Keratinocyte (primary cell): ENCODE measurements at places on chromosomes 4 and X.
A peak's percentile ranks its signal among the peaks of the same experiment; 100 is the strongest.

- no peak for DNase-seq
Observed at GRCh38 chr4:182788201-182788600, 129.0 kb downstream of the DCTD start.

- no peak for DNase-seq
Observed at GRCh38 chr4:154024097-154024694, 235.3 kb upstream of the SFRP2 start.

DNA sequence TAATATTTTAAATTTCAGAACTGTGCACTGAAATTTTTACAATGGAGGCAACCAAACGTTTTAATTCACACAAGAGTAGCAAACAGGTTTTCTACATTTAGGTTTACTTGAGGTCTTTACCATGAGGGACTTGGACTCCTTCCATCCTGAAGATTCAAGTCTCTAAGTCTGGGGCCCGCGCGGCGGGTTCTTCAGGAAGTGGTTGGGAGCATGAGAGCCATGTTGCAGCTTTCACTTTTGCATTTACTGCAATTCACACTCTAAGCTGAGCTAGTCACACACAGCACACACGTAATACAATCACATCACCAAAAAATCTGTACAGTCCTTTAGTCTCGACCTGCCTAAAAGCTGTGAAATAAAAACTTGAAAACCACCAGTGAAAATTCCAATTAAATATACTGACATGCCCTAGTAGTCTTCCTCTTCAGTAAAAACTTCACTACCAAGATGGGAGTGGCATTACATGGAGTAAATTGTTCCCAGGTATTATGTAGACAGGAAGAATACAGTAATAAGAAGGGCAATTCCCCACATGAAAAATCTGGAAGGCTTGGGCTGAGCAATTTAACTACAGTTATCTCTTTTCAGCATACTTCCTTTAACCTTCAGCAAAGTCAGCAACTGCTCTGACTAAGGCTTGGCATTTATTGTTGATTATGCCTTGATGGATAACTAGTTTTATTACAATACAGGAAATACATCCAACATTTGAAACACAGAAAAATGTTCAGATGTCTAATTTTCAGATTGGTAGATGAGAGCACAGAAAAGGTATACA, 571.1 kb upstream of the DIPK2B start:
- no peak for DNase-seq

DNA sequence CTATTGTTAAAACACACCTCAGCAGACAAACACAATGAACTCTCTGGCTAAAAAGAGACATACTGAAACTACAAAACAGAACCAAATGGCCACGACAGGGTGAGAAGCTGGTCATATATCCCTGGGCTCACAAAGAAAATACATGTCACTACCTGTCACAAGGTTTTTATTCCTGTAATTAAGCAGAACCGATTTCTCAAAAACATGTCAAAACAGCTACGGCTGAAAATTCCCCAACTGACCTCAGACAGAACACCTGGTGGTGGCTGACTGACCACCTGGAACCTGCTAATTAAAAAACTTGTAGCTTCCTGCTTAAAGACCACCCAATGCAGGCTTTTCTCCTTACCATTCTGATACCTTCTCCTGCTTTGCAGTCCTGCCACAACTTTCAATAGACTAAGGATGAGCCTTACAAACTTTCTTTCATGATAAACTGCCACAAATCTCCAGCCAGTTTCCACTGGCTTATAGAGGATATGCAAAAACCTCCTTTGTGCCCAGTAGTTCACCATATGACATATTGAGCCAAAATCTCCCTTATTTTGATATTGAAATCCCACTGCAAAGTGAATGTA, 571.9 kb downstream of the SPOCK3 start:
- no peak for DNase-seq

GRCh38 chr4:152951348-152951747, 15.2 kb downstream of the FHDC1 start:
- DNase-seq = no peak

DNA sequence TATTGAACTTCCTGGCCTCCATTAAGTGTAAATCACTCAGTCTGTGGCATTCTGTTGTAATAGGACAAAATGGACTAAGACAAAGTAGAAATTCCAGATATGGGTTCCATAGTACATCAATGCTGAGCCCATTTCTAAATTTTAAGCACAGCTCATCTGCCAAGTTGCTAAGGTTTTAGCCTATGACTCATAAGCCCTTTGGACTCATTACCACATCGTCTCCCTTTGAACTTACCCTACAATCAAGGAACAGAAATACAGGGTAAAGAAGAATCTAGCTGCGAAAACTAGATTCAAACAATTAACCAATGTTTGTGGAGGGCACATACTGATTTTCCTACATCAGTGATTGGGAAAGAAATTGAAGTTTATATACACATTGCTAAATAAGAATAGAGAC, 31.8 kb downstream of the NAA11 start:
- DNase-seq = no peak

DNA sequence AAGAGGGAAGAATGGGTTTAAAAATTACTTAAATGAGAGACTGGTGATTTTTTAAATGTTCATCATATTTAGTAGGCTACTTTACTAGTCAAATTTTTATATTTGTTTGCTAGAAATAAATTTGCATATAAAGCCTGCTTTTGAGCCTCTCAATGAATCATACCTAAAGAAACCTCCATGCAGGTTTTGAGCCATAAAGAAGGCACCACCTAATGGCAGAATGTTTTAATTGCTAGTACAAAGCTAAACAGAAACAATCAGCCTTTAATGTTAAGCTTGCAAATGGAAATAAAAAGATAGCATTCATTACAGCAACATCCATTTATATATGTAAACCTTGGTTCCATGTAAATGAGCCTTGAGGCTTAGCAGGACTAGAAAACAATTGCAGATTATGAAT, 989.7 kb downstream of the CCSER1 start:
- DNase-seq = no peak

- no peak for DNase-seq
Observed at GRCh38 chr4:26978387-26979053, 117.9 kb downstream of the STIM2 start.

DNA sequence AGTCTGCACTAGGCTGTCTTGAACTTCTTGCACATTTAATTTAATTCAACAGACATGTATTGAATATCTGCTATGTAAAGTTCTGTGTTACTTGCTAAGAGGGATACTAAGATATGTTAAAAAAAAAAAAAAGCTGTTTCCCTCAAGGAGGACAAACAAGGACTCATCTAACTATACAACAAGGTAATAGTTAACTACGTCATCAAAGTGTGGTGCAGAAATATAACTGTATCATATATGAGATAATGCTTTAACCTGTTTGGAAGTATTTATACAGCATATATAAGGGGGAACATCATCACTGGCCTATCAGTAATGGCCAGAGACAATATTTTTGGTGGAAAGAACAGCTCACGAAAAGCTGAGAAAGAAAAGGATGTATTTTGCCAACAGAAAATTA, 89.9 kb downstream of the PTPN13 start:
- no peak for DNase-seq

- DNase-seq = no peak
Observed at GRCh38 chr4:1042352-1043055, 31.1 kb downstream of the FGFRL1 start.

DNA sequence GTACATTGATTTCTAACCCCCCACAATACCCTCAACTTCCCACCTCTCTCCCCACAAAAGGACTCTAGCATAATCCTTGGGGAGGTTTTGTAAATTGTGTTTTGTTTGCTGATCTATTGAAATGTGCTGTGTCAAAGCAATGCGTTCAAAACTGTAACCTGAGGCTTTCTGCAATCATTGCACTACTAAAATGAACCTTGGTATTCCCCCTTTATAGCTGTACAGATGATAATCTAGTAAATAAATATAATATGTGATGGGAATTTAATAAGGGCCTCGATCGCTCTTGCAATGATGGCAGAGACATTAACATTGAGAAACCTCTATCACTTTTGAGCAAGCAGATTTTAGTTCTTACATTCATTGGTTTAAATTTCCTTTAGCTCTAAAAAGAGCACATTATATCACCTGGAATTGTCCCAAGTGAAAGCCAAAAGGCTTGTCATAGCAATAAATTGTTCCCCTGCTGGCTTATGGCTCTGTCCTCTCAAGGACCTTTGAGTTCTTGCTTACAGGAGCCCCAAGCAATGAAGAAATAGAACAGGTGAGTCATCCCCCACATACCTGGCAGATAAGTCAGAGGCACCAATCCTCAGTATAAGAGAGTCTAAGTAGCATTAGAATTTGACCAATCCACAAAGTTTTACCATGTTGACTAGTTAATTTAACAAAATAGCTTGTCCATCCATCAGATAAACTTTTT, 18.4 kb upstream of the ACE2 start:
- DNase-seq = peak; percentile 81

DNA sequence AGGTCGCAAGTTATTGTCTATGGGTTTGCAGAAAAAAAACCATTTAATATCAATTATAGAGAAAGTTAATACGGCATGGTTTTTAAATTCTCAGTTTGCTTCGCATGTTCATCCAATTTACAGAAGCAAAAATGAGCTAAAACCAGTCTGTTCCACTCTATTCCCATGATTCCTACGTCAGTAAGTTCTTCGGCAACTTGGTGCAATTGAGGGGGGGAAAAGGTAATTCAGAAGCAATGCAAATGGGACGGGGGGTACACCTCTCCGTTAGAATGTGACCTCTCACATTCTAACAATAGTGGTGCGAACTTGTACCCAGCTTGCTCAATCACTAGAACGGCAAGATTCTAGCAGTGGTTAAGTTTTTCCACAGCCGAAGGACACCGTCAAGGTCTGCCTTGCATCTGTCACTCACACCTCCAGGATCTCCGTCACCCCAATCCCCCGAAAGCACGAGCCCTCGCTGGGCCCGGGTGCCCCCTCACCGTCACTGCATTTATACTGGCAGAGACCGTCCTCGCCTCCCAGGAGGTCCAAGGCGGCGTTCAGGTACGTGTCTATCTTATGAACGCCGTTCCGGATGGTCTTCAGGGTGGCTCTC, 653 bp downstream of the PLA2G12A start:
- DNase-seq = no peak

DNA sequence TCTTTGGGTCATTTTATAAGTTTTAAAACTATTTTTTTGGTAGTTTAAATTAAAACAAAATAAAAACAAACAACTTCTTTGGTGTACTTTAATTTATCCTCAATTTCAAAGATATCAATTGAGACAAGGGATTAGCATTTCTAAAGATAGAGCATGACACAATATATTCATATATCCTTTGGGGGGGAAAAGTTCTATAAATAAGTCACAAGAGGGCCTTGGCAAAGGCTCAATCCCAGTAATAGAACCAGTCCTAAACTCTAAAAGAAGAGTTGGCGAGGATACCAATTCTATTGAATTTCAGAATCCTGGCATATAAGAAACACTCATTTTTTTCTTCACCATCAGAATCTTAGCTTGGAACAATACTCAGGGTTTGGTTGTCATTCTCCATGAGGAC, 89.7 kb downstream of the COL4A6 start:
- no peak for DNase-seq

- DNase-seq = no peak
Observed at GRCh38 chr4:124454772-124455270, 257.7 kb downstream of the ANKRD50 start.

DNA sequence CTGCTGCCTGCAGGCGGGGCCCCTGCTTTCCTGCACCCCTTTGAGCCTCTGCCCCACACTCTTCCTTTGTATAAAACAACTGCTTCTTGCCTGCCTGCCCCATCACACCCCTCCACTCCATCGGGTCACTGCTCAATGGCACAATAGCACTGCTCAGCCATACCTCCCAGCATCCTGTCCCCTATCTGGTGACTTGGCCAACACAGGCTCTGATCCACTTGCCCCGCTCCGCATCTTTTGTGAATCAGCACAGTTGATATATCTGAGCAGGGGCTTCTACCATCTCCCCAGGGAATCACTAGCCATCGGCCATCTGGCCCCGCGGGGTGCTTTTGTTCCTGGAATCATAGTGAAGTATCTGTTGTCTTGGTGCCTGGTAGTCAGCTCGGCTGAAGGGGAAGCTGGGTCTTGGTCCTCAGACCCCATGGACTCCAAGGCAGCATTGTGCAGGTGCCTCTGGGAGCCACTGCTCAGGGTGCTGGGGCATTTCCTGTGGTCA, 45.3 kb downstream of the MAP7D3 start:
- no peak for DNase-seq
